Naive thymus-derived CD4-positive, alpha-beta T cell (primary cell): ENCODE measurements at places on chromosomes 13 and 19. TPM values are rescaled to one million over a fixed set of nuclear protein-coding genes. Genes with fewer than 3 reads are reported as not detected.

The CALR3 gene
- total RNA-seq: not detected

The DAND5 gene
- not detected for total RNA-seq

The TEX101 gene
- 1.1 TPM for total RNA-seq

The UHRF1 gene
- total RNA-seq: 94.0 and 98.8 TPM in 2 replicates

The C5AR2 gene
- total RNA-seq: 0.24 TPM
